Substantia nigra (tissue), 51 donors: ENCODE measurements at places on chromosomes 1 and 21.
A peak's percentile ranks its signal among the peaks of the same experiment; 100 is the strongest.

DNA sequence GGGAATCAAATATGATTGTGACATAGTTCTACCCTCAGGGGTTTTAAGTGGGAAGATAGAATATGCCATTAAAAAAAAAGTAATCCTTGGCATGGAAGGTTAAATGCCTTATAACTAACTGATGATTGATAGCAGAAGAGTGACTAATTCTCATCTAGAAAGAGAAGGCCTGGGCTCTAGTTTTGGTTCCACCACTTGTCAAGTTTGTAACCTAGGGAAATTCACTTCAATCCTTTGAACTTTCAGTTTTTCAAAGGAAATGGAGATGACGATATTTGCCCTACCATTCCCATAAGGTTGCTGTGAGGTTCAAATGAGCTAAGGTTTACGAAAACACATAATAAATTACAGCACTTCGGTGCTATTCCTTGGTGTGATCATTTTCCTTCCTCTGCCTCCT lies 88.5 kb downstream of the GPR88 start:
- no peak for DNase-seq

- DNase-seq, result no peak
Measured at GRCh38 chr1:237187842-237188241, 145.9 kb downstream of the RYR2 start.

DNA sequence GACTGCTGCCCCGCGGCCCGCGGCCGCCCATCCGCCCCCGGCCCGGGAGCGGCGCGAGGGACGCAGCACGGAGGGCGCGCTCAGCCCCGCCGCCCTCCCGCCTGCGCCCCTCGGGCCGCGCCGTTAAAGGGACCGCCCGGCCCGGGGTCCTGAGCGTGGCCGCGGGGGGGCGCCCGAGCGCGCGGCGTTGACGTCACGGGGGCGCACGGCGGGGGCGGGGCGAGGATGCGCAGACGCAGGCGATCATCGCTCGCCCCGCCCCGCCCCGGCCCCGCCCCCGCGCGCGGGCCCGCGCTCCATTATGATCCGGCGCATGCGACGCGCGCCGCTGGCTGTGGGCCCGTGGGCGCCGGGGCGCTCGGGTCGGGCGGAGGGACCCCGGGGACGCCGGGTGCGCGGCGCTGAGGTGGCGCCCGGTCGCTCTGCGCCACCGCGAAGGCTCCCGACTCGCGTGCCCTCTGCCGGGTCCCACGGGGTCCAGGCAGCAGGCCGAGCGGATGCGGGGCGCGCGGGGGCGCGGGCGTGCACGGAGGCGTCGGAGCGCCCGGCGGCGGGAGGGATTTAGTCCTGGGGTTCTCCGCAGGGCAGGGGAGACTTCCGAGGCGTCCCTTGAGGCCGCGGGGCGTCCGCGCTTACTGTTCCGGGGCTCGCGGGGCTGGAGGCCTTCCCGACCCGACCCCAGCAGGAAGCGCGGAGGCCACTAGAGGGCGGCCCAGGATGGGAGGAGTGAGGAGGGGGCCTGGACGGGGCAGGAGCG lies at the start of gene DVL1:
DVL1 (minus strand) TSS at position 163 of the 757 bp plus-strand sequence. CDS start 353 bp downstream, outside the sequence.
- peak; percentile 53 for DNase-seq

DNA sequence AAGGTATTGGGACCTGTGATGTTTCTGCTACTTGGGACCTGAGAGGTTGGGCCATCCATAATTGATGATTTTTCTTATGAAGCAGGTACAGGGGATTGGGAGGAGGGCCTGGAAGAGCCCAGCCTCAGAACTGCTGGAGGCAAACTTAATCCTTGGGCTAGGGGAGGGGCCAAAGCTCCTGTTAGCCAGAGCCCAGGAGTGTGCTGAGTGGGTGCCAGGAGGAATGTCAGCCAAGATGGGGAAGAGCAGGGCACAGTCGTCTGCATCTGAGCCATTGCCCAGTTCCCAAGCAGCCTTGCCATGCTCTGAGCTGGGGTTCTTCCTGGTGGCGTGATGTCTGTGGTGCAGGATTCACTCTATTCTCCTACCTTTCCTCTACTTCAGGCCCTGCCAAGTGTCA lies 5.8 kb downstream of the MAPKAPK2 start:
- DNase-seq, result no peak

DNA sequence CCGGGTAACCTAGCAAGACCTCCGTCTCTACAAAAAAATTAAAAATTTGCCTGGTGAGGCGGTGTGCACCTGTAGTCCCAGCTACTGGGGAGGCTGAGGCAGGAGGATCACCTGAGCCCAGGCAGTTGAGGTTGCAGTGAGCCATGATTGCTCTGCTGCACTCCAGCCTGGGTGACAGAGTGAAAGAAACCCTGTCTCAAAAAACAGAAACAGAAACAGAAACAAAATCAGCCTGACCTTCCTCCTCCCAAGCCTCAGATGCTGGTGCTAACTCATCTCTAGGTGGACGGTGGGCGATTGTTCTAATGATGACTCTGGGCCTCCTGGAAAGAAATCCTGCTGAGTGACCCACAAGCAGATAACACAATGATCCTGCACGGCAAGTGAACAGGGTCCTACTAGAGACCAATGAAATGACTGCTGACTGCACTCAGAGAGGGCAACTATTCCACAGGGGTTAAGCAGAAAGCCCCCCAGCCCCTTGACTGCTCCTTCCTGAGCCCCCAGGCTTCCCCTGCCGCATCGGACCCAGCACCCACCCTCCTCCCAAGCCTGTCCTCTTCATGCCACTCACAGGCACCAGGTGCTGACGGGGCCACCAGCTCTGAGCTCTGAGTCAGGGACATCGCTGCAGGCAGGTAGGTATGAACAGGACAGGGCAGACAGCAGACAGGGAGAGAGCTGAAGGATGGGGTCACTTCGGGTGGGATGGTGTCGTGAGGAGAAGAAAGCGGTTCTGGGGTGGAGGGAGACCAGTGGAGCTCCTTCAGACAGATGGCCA lies 27.8 kb upstream of the LRRC38 start:
- DNase-seq, result no peak

DNA sequence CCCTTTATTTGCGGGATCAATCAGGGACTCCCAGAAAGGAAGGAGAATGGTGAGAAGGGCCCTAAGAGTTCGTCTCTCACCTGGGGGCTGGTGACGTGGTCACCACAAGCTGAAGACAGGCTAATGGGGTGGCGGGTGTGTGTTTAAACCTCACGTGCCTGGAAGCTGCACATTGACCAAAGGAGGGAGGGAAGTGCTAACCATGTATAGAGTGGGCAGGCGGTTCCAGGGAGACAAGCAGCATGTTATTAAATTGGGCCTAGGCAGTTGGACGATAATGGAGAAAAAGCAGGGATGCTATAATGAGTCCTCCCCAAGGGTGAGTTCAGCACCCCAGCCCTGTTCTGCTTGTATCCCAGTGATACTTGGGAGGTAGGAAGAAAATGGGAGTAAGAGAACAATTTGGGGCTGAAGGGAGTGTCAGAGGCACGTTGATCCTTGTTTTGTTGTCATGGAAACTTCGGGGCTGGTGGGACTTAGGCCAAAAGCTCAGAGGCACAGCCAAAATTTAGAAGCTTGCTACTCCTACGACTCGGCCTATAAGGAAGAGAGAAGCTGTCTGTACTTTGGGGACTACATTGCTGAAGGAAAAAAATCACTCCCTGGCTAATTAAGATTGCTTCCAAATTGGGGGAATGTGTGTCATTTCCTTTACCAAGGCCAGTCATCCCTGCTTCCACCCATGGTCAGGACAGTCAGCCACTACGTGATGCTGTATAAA lies 33.2 kb upstream of the EPHA8 start:
- DNase-seq, result no peak

- no peak for DNase-seq
Measured at GRCh38 chr1:41562328-41562727, 77.8 kb upstream of the EDN2 start.
